ENCODE measurements at places on chromosomes 6 and 20. TPM values are rescaled to one million over a fixed set of nuclear protein-coding genes. Genes with fewer than 3 reads are reported as not detected.

Gene FOXF2
- 0.81 TPM for total RNA-seq

Gene FRK
- 2.9 TPM for total RNA-seq

Gene FAM217A
- total RNA-seq = not detected

Gene CPNE5
- total RNA-seq = under 0.01 TPM

Gene FAM83D
- total RNA-seq = 12.0 TPM

Gene FAM83B
- not detected for total RNA-seq

Gene OPRM1
- total RNA-seq = not detected

Gene PDE10A
- total RNA-seq = 24.4 TPM

Gene NEDD9
- total RNA-seq = 42.8 TPM

Gene ITCH
- total RNA-seq = 39.0 TPM

Gene BFSP1
- 2.3 TPM for total RNA-seq

Gene SFTA2
- total RNA-seq = not detected

Gene LRRC73
- 1.5 TPM for total RNA-seq

Gene DEFB127
- total RNA-seq = not detected

Gene SLC16A10
- not detected for total RNA-seq

Gene SLC24A3
- 0.32 TPM for total RNA-seq

Gene PPARD
- total RNA-seq = 11.6 TPM

Gene MEI4
- not detected for total RNA-seq

Gene ABT1
- 11.7 TPM for total RNA-seq

Gene TRIM15
- not detected for total RNA-seq

Gene PTPRK
- total RNA-seq = 22.0 TPM

Gene LHFPL5
- not detected for total RNA-seq

Gene MYLIP
- total RNA-seq = 21.4 TPM

Gene UNC93A
- total RNA-seq = not detected

Gene CYP39A1
- total RNA-seq = not detected

Gene HNF4A
- not detected for total RNA-seq

Gene DSE
- 62.9 TPM for total RNA-seq

Gene GSTA1
- not detected for total RNA-seq

Gene MATN4
- total RNA-seq = not detected

Gene STMND1
- not detected for total RNA-seq

Gene TRIM10
- not detected for total RNA-seq

Gene TSBP1
- total RNA-seq = not detected

Gene GSTA3
- total RNA-seq = not detected

Gene DYNLT2
- not detected for total RNA-seq

Gene ID4
- 27.7 TPM for total RNA-seq

Gene GRM1
- not detected for total RNA-seq

All from cardiac atrium fibroblast (primary cell).